ENCODE measurements at places on chromosomes 5 and 9. TPM values are rescaled to one million over a fixed set of nuclear protein-coding genes. Genes with fewer than 3 reads are reported as not detected.

CCIN gene
- 0.13 TPM for total RNA-seq

ECM2 gene
- not detected for total RNA-seq

TRIM41 gene
- total RNA-seq, result 58.3 TPM

SPACA9 gene
- 3.0 TPM for total RNA-seq

CLPTM1L gene
- 188 TPM for total RNA-seq

FAM120A gene
- 70.5 TPM for total RNA-seq

GPR150 gene
- total RNA-seq, result 0.54 TPM

CDHR2 gene
- 0.72 TPM for total RNA-seq

SPATA31A3 gene
- total RNA-seq, result not detected

OR1J2 gene
- not detected for total RNA-seq

IGFBPL1 gene
- total RNA-seq, result 13.7 TPM

CNTNAP3B gene
- 8.1 TPM for total RNA-seq

Measured in Panc1 (cell line).